T-helper 17 cell (primary cell): ENCODE measurements at places on chromosomes 16 and 17. TPM values are rescaled to one million over a fixed set of nuclear protein-coding genes. Genes with fewer than 3 reads are reported as not detected.

GRCh38 chr17:49898366-49899190 lies 50.7 kb upstream of the TAC4 start:
- DNase-seq = no peak

DNA sequence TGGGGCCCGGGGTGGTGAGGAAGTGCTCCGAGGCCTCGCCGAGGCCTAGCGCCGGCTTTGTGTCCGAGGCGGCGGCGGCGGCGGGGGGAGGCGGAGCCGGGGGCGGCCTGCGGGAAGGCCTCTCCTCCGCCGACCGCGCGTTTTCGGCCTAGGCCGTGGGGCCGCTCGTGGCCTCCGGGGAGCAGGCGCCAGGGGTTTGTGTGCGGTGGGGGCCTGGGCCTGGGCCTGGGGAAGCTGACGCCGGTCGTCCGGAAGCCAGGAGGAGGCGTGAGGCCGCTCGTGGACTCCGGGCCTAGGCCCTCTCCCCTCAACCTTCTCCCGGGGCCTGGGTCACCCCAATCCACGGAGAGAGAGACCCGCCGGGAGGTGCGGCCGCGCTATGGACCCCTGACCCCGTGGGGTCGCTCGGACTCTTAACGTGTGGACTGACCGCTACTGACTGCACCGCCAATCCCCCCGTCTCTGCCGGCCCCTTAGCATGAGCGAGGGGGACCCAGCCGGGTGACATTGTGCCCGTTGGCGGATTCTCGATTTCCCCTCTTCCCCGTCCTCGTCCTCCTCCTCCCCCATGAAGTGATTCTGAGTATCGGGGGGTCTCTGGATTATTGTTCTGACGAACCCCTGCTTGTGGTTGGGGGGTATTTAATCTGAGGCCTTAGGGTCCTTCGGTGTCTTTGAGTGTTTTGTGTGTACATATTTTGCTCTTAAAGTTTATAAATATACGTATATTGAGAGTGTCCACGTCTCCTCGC lies 660 bp downstream of the RBBP6 start:
- DNase-seq = peak; percentile 48

GRCh38 chr17:4064366-4064765 lies 78.5 kb downstream of the ZZEF1 start:
- DNase-seq = no peak

DNA sequence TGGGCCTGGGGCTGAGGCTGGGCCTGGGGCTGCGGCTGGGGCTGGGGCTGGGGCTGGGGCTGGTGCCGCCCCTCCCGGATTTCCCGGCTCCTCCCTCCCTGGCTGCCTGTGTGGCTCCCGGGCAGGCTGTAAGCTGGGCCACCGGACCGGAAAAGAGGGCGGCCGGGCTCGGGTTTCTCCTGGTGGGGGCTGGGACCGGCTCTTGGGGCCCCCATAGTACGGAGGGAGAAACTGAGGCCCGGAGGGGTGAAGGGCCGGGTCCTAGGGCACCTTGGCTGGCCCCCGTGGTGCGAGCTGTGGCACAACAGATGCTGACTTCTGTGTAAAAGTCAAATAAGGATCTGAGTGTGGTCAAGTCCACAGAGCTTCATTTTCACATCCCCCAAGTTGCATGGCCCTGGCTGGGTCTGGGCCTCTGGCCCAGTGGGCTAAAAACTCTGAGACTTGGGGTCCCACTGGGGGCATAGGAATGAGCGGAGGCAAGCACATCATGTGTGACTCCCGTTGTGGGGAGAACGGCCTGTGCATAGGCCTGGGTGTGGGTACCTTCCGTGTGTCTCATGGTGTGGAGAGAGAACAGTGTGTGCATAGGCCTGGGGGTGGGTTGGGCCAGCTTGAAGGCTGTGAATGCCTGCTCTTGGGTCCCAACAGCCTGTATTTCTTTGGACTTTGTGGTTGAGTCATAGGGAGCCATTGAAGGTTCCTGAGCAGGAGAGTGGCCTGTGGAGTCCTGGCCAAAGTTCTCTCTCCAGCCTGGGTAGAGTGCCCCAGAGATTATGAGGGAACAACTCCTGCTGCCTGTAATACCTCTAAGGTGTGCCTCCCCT lies 123.9 kb upstream of the CIBAR2 start:
- no peak for DNase-seq

- DNase-seq = no peak
Measured at GRCh38 chr17:10931133-10931532, 93.2 kb upstream of the PIRT start.

GRCh38 chr16:61277849-61278248 lies 758.4 kb downstream of the CDH8 start:
- no peak for DNase-seq

GRCh38 chr17:31490019-31490650 lies 98.7 kb downstream of the RAB11FIP4 start:
- no peak for DNase-seq

DNA sequence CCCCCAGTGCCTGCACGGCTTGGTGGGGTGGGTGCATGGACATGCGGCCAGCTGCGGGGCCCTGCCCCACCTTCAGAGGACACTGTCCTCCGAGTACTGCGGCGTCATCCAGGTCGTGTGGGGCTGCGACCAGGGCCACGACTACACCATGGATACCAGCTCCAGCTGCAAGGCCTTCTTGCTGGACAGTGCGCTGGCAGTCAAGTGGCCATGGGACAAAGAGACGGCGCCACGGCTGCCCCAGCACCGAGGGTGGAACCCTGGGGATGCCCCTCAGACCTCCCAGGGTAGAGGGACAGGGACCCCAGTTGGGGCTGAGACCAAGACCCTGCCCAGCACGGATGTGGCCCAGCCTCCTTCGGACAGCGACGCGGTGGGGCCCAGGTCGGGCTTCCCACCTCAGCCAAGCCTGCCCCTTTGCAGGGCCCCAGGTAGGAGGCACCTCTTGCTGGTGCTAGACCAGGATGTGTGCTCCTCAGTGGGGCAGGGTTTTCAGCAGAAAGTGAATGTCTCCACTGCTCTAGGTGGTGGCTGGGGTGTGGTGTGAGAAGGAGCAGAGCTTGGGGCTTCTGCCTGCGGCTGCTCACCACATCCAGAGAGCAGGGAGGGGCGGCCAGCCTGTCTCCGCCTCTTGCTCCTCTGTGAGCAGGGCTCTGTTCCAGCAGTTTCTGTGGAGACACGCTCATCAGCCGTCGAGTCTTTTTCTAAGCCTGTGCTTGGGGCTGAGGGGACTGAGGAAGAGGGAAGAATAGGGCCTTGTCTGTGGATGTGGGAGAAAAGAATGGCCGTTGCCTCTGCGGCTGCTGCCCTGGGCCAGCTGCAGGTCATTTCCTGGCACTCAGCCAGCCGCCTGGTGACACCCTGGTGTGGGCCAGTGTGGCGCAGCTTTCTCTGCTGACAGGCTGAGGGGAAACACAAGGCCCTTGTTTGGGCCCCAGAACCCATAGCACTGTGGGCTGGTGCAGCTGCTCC lies 2.2 kb downstream of the ZNF276 start:
- peak; percentile 73 for DNase-seq

DNA sequence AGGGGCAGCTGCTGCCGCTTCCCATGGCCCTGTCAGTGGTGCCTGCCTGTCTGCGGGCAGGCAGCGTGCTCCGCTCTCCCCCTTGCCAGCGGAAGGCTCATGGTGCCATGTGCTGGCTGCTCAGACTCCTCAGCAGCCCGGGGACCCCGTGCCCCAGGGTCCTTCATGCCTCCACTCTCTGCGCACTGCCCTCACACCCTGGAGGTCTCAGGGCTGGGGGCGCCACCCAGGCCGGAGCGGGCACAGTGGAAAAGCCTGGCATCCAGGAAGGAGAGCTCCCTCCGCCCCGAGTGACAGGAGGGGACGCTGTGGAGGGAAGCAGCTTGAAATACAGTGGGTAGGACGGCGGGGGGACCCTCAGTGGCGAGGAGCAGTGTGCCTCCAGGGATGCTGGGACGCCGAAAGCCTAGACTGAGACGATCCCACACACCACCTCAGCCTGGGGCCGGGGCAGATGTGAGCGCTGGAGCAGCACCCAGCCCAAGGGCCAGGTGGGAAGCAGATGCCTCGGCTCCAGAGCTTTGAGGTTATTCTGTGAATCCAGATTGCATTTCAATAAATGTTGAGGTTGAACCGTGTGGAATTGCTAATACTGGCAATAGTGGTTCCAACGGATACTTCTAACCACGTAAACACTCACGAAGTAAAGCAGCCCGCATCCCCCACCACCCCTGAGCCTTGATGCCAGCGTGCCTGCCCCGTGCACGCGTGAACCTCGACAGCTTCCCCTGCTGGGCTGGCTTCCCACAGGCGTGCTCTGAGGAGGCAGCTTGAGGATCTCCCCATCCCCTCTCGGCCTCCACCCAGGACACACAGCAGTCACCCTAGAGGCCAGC lies 6.5 kb downstream of the TMEM204 start:
- DNase-seq = no peak

GRCh38 chr16:73046849-73047214 lies 1.1 kb downstream of the ZFHX3 start:
- DNase-seq = no peak

GRCh38 chr16:1791256-1791942 lies 2.1 kb downstream of the IGFALS start:
- DNase-seq = no peak

- peak; percentile 79 for DNase-seq
Measured at GRCh38 chr17:67378454-67379250, 1.6 kb downstream of the PITPNC1 start.

DNA sequence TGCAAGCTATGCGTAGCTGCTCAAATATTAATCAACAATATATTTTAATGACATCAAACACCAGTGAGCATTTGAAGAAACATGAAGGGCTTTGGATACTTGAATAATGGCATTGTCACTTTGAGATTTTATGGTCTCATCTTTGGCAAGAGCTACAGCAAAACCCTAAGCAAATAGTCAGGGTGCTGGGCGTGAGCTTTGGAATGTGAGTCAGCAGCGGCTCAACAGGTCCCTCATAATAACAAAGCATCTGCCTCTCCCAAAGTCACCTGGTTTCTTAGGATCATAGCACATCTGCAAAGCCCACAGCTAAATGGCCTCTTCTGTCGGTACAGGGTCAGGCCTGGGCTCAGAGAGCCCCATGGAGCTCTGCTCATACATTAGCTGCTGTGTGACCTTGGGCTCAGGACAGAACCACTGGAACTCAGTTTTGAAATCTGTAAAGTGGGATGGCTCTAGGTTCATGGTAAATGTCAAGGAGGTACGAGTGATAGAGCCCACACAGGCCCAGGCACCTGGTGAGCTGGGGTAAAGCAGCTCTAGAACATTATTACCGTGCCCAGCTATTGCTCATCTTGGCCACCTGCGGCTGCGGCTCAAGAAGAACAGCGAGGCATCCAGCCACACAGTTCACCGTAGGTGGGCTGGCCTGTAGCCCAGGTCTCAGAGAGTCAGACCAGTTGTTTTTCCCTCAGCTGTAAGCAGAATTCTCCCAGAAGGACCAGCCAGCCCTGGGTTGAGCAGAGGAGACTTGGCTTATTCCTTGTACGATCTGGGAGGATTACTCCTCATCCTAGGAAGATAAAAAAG lies 544.5 kb upstream of the CDH11 start:
- DNase-seq = no peak

DNA sequence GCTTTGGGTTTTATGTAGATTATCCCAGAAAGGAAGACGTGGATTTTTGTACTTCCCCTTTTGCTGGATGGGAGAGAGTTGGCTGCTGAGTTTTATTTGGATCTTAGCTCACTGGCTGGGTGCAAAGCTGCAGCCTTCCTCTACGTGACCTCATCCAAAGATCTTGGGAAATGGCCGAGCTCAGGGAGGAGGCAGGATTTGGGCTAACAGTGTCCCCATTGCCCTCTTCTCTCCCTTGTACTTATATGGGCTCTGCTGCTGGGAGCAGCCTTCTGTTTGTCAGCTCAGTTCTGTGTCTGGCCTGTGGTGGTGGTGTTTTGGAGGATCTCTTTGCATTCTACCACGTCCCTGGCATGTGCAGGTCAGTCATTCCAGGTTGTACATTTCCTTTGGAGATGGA lies 2.0 kb downstream of the AOC3 start:
- no peak for DNase-seq

GRCh38 chr17:4679658-4680057 lies 24.3 kb downstream of the PELP1 start:
- no peak for DNase-seq

DNA sequence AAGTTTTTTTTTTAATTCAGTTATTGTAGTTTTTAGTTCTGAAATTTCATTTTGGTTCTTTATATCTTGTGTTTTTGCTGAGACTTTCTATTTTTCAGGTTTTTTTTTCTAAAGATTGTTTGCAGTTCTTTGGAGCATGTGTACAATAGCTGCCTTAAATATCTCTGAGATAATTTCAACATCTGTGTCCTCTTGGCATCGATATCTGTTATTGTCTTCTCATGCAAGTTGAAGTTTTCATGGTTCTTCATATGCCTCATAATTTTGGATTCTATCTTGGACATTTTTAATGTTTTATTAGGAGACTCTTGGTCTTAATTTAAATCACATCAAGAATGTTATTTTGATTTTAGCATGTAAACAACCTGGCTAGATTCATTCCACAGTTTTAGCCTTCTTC lies 22.8 kb downstream of the COX11 start:
- no peak for DNase-seq

DNA sequence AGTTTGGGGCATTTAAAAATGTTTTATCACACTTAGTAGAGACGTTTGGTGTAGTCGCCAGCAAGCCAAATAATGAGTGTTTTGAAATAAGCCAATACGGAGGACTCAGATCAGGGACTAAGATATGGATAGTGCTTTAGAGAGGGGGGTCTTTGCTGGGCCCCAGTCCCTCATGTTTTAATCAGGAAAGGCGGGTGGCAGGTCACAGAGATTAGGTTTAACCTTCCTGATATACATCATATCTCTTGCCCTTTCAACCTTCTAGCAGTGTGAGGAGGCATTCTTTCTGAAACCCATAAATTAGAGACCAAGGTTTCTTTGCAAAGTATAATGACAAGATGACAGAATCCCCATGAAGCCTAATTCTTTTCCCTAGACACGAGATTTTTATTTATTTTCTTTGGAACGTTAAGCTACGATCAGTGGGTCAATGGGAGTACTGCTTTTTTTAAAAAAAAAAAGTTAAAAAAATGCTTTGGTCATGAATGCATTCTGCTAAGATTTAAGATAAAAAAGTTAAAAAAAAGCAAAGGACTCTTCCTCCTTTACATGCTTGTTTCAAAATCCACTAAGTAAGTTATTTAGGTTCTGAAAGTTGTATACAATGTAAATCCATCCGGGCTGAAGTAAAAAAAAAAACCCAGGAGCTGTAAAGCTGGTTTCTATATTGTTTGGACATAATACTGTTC lies 572.1 kb upstream of the SALL1 start:
- no peak for DNase-seq

- DNase-seq = peak; percentile 45
Measured at GRCh38 chr17:6421700-6422604, 13.0 kb downstream of the AIPL1 start.

SOCS1 gene
- total RNA-seq = 42.1 TPM

PLXDC1 gene
- total RNA-seq = 7.5 TPM

ARL5C gene
- not detected for total RNA-seq

HNF1B gene
- not detected for total RNA-seq

USP43 gene
- total RNA-seq = 0.29 TPM

GAST gene
- not detected for total RNA-seq

CFAP97D1 gene
- total RNA-seq = not detected

TMEM238L gene
- total RNA-seq = not detected

LGALS9B gene
- not detected for total RNA-seq

PPP1R27 gene
- total RNA-seq = not detected

USP22 gene
- total RNA-seq = 177 TPM

MYO15A gene
- total RNA-seq = 1.4 TPM

KRT35 gene
- total RNA-seq = not detected
